Fibroblast of skin of right quadriceps (primary cell): ENCODE measurements at places on chromosomes 6 and 20.

- peak; percentile 35 for DNase-seq
These were observed 73.7 kb downstream of the SMLR1 start for GRCh38 chr6:130900913-130901312.

DNA sequence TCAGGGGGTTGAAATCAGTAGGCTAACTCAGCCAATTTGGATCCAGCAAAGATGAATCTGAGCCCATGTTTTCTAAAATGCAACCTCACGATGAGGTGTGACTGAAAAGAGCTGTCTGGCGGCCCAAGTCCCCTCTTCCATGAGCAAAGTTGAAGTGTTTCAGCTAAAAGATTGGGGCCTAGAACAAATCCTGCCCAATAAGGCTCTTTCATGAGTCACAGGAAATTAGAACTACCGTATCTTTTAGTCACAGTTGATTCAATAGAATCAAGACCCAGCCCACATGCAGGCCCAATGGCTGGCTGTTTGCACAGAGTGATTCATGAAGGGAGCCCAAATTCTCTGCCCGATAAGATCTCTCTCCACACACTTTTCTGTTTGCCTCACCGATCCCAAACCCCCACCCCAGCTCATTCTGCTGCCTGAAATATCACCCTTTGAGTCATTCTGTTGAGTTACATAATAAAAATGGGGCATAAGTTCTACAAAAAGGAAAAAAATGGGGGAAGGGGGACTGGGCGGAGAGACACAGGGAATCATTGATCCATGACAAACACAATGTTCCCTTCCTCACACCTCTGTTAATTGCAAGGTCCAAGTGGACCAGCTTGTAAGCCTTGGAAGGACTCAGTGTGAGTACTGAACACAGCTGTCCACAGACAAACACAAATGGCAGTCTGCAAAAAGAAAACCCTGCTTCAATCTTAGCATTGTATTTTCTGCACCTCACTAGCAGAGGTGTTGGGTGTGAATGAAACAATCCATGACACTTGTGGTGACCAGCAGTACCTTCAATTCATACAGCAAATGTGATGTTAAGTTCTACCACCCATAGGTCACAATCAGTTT is 13.8 kb downstream of the FOXQ1 start:
- DNase-seq = peak; percentile 97

DNA sequence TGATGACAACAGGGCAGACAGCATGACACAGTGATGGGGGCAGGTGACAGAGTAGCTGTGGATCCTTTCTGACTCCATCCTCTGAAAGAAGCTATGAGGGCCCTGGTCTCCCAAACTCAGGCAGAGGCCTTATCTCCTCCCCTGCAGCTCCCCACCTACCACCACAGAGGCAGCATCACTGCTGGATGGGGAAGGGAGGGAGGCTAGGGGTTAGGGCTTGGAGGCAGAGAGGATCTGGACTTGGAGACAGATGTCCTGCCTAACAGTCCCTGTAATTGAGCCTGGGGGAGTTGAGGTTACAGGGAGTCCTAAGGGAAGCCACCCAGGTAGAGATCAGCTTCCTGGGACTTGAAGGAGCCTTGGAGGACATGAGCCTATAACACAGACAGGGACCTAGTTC is 37.9 kb downstream of the FAM110A start:
- no peak for DNase-seq

GRCh38 chr20:58340853-58341252 is 31.3 kb downstream of the RAB22A start:
- DNase-seq = peak; percentile 11

DNA sequence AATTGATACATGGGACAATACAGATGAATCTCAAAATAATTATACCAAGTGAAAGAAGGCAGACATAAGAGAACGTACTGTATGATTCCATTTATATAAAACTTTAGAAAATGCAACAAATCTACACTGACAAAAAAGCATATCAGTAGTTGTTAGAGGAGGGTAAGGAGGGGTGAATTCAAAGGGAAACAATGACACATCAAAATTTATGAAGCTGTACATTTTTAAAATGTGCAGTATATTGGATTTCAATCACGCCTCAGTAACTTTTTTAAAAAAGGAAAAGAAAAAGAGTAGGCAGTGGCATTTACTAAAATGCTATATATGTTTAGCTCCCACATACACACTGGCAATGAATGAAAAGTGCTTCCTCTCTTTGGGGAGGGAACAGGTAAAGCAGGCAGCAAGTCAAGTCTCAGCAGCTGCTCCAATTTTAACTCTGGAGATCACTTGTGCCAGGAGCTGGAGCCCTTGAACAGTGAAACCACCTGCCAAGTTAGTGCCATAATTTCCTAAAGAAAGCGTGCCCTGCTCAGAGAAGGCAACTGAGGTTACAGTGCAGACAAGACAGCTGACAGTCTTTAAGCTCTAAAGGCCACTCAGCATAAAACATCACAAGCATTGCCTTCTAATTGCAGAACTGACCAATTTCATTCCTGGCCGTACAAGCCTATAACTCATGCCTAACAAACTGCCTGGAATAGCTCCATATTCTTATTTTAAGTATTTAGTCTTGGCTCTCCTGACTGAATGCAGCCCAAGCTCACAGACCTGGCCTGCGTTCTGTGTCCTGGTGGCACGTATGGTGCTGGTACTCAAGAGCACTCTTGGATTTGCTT is 10.9 kb downstream of the FKBP1A start:
- no peak for DNase-seq

DNA sequence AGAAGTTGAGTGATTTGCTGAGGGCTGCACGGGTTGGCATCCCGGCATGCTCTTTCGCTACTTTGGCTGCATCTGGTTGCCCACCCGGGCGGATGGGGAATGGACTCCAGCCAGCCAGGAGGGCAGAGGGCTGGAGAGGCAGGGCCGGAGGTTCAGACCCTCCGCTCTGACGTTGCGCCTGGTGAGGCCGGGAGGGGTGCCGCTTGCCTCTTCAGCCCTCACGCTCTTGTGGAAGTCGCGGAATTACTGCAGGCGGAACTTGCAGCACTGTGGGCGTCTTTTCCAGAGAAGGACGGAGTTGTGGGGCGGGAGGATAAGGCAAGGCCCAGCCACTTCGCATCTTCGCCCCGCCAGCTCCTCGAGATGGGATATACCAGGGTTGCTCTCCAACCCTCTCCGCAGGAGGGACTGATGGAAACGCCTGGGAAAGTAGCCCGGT is 656 bp downstream of the RTEL1 start:
- DNase-seq = peak; percentile 25

DNA sequence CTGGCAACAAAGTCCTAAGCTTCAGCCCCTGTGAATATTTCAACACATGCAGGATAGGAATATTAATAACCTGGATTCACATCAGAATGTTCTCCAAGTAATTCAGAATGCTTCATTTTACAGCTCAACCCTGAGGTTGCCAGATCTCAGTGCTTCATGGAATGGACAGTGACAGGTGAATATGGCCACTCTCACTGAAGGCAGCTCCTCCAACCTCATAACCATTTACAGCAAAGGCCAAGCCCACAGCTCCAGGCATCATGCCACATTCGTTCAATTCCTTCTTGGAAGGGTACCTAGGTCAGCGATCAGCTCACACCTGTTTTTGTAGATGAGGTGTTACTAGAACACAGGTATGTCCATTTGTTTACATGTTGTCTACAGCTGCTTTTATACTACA is 17.1 kb downstream of the CLIC5 start:
- DNase-seq = no peak

- no peak for DNase-seq
These were observed 53.5 kb upstream of the GCLC start for GRCh38 chr6:53598265-53598907.

DNA sequence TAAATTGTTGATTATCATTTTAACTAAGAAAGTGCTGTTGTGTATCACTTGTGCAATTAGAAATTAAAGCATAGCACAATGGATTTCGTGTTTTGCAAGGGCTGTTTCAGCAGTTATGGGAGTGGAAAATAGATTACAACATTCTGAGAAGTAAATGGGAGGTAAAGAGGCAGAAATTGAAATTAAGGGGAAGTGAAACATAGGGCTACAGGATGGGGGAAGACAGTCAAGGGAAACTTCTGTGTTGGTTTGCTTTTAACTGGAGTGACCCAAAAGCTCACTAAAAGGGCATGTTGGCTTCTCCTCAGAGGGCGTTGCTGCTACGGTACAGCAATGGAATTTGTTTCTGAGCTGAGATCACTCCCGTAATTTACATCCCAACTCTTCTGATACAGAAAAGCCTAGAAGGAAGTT is 147.5 kb downstream of the BCAS1 start:
- no peak for DNase-seq

GRCh38 chr20:1331101-1331500 is 2.2 kb upstream of the SDCBP2 start:
- DNase-seq = no peak

GRCh38 chr6:76609160-76609559 is 536.7 kb upstream of the IMPG1 start:
- no peak for DNase-seq

DNA sequence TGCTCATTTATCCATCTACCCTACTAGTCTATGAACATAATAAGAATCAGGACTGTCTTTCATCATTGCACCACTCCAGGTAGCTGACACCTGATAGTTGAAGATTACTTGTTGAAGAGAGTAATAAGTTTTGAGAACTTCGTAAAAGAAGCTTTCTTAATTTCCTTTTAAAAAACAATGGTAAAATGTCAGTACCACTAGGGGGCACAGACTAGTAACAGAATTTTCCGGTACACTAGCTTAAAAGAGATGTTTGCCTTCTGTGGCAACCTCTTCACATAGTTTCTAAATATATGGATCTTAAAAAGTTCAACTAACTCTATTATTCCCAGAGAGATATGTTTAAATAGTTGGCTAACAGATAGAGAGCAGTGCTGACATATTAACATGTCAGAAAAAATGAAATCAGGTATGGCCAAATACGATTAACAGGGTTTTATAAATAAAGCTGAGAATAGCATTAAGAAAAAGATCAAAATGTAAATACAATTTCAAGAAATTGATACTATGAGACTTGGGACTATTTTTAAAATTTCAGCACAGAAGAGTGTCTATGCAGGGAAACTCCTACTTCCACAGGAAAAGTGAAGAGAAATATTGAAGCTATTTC is 5.4 kb upstream of the KCNQ5 start:
- peak; percentile 47 for DNase-seq

DNA sequence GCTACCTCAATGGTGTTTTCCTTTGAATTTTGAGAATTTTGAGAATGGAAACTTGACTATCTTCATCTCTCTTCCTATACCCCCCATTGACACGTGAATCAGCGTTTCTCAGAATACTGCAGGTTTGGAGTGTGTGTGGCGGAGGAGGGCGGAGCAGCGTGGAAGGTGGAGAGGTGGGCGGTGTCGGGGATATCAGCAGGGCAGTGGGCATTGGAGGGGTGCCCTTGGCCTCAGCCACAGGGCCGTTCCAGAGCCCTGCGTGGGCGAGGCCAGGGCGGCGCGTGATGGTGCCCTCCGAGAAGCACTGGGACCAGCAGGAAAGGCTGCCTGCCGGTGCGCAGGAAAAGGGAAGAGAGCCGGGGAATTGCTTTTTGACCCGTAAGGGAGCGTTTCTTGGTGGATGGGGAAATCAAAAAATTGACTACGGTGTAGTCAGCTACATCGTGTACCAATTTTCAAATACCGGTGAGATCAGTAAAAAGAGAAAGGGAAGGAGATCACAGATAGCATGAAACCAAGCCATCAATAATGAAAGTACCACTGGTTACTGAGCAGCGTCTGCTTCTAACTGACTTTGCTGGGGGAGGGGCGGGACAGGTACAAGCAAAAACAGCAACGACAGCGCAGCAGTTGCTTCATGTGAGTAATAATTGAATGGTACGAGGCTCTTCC is 82.7 kb upstream of the DUSP22 start:
- DNase-seq = no peak
